ENCODE measurements at places on chromosomes 13 and 19. TPM values are rescaled to one million over a fixed set of nuclear protein-coding genes. Genes with fewer than 3 reads are reported as not detected.

CD70 gene
- total RNA-seq, result 3.6 TPM

DNA sequence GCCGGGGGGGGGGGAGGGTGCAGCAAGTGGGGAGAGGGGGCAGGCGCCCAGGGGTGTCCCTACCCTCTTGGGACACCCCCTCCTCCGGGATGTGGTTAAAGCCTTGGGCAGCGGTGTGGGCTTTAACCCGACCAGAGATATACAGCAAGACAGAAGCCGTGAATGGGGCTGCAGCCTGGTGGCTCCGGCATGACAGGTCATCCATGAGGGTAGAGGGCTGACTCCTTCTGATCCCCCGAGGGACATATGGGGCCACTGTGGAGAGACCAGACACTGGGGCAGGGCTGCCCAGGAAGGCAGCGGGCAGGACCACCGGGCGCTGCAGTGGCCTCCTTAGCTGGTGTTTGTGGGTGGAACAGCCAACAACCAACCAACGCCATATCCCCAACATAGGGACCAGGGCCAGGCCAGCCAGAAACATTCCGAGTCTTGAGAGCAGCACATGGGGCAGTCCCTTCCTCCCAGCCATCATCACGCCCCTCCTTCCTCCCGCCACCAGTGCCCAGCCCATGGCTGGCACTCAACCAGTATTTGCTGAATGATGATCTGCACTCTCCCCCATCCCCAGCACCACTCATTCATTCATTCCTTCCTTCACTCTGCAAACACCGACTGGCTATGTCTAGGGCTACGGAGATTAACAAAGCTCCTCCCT is 18.2 kb downstream of the ELAVL1 start:
- no peak for DNase-seq

GRCh38 chr13:51623473-51623872 is 39.2 kb downstream of the WDFY2 start:
- DNase-seq, result no peak

DMAC2 gene
- 80.0 TPM for total RNA-seq

- DNase-seq, result no peak
Measured at GRCh38 chr19:29189033-29189360, 24.0 kb downstream of the UQCRFS1 start.

LRG1 gene
- 0.30 TPM for total RNA-seq

Measured in H7 (cell line).